NCI-H146 (cell line): ENCODE measurements at places on chromosomes 11 and 22.

- DNase-seq, result peak; percentile 15
Observed at GRCh38 chr11:32374261-32374711, 61.1 kb downstream of the WT1 start.

DNA sequence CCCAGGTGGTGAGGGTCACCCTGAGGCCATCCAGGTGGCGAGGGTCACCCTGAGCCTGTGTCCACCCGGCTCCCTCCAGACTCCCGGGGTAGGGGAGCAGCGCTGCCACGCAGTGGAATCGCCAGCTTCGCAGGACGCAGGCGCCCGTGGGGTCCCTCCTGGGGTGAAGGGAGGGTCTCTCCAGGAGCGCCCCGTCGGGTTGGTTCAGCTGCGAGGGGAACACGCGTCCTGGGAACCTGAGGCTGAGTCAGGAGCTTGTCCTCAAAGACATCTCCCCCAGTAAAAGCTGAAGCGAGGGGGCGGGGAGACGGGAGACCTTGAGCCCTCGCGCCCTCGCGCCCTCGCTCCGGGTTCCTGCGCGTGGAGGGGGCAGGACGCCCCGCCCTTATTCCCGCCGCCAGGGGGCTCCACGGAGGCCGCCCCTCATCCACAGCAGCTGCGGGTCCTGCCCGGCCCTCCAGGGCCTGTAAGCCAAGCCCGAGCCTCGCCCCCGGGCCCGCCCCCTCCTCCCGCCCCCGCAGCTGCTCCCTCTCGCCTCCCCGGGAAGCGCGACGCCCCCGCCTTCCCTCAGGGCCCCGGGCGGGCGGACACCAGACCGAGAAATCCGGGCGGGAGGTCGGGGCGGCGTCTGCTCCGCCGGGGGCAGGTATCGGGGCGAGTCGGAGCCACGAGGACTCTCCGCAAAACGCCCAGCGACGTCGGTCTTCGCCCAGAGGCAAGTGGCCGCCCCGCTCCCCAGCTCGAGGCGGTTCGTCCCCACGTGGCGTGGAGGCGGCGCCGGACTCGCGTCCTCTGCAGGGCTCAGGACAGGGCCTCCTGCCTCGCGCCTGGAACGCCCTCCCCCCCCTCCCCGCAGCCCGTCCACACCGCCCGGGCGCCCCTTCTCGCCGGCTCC is 22.8 kb downstream of the PIM3 start:
- peak; percentile 57 for DNase-seq

DNA sequence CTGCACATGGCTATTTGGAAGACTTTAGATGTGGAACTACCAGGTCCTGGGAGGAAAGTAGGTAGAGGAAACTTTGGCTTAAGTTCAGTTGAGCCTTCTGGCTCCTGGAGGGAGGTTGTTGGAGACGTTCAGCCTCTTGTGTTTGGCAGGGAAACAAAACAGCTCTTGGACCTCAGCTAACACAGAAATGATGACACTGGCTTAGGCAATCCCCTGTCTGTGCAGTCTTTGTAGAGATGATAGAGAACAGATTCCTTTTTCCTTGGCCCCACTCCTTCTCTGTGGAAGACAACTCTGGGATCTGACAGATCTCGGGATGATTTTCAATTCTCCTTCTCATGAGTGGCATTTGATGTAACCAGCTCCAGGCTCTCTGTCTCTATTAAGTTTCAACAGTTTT is 428.5 kb downstream of the TMEM135 start:
- DNase-seq, result no peak

- DNase-seq, result no peak
Observed at GRCh38 chr11:94862926-94863880, 95.0 kb downstream of the AMOTL1 start.

DNA sequence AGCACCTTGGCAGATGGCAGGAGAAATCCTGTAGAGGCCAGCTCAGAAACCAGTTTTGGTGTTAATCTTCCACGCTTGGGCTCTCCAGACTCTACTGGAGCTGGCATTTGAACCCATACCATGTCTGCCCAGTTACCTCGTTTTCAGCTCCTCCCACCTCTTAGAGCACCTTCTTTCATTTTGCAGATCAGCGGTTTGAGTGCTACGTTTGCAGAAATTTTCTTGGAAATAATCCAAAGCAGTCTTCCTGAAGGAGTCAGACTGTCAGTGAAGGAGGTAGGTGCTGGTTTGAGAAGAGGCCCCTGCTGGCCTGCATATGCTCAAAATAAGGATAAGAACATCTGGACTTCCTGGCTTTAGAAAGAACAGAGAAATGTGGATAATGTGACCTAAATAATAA is 13.7 kb downstream of the COA4 start:
- no peak for DNase-seq

- no peak for DNase-seq
Observed at GRCh38 chr11:72370201-72370600, 64.1 kb downstream of the CLPB start.

- DNase-seq, result no peak
Observed at GRCh38 chr11:60264644-60265043, 15.8 kb upstream of the MS4A4A start.

- no peak for DNase-seq
Observed at GRCh38 chr11:45906096-45906682, 882 bp downstream of the FREY1 start.

- no peak for DNase-seq
Observed at GRCh38 chr11:84372381-84372950, 1086.3 kb upstream of the CCDC90B start.

GRCh38 chr11:37089439-37089838 is 491.4 kb upstream of the RAG2 start:
- DNase-seq, result no peak

DNA sequence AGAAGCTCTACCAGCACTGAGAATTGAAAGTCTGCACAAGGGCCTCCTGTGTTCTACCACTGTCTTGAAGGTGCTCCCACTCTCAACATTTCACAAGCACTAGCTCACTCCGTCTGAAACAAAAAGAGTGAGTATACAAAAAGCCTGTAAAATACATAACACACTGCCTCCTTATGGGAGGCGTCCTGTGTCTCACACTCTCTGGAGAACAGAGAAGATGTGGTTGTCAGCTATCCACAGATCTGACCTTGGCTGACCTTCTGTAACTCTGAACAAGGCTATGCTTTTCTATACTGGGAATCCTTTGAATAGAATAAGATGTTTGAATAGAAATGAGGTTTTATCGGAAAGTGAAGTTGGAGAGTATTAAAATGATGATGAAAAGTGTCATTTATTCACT is 171.3 kb upstream of the TMEM45B start:
- no peak for DNase-seq

DNA sequence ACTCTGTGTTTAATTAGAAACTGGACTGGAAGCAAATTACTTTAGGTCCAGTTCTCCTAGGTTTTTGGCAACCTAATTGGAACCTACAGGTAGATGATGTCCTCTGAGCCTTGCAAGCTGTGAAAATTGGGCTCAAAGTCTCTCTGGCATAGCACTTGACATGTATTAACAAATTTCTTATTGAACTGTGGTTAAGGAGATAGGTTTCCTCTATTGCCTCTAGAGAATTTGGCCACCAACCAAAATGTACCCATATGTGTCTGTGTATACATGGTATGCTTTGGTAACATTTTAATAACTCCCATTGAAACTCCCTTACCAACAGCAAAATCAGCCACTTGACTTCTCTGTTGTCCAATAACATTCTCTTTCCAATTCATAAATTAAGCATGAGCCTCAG is at the start of gene OR4D10:
OR4D10 (plus strand) TSS at position 301 of the 400 bp plus-strand sequence. CDS start 4,115 bp downstream, outside the sequence.
- DNase-seq, result no peak

DNA sequence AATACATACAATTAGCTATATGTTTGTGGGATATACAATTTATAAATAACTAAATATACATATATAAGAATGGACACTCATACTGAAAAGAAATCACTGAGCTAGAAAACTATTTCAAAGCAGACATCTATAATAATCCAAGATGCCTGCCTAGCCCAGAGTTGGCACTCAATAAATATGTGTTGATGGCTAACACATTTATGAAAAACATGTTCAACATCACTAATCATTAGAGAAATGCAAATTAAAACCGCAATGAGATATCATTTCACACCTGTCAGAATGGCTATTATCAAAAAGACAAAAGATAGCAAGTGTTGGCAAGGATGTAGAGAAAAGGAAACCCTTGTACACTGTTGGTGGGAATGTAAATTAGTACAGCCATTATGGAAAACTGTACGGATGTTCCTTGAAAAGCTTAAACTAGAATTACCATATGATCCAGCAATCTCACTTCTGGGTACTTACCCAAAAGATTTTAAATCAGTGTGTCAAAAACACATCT is 29.8 kb downstream of the POU2AF1 start:
- peak; percentile 16 for DNase-seq

GRCh38 chr11:14537134-14537599 is 17.0 kb upstream of the PSMA1 start:
- no peak for DNase-seq

- peak; percentile 5 for DNase-seq
Observed at GRCh38 chr11:106156290-106156937, 79.0 kb downstream of the AASDHPPT start.

DNA sequence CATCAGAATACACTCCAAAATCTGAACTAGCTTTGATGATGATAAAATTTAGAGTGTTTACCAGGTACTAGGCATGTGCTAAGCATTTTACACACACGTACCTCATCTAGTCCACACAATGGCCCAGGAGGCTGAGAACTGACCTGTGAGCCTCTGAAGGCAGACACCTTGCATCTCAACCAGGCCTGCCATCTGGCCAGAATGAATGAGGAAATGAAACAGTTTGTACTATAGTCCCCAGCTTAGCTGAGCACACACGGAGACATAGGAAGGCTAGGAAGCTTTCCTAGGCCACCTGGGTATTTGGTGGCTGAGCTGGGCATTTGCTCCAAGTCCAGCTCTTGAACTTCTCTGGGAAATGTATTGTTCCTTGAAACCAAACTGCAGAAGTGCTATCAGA is 6.9 kb upstream of the SHANK3 start:
- DNase-seq, result no peak

DNA sequence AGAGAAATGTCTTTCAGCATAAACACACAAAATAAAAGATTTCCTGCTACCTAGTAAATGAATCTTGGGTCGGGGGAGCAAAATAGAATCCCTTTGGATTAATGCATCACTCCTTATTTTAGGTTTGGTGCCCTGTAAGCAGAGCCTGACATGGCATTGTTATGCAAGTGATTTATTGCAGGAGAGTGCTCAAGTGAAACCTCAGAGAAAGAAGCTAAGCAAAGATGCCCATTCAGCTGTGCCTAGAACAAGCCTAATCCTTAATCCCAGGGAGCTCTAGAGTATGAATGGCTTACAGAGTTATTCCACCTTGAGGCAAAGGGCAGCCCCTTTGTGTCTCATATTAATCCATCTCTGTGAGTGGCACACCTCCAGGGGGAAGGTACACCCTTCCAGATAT is 21.1 kb downstream of the C11orf87 start:
- DNase-seq, result no peak

DNA sequence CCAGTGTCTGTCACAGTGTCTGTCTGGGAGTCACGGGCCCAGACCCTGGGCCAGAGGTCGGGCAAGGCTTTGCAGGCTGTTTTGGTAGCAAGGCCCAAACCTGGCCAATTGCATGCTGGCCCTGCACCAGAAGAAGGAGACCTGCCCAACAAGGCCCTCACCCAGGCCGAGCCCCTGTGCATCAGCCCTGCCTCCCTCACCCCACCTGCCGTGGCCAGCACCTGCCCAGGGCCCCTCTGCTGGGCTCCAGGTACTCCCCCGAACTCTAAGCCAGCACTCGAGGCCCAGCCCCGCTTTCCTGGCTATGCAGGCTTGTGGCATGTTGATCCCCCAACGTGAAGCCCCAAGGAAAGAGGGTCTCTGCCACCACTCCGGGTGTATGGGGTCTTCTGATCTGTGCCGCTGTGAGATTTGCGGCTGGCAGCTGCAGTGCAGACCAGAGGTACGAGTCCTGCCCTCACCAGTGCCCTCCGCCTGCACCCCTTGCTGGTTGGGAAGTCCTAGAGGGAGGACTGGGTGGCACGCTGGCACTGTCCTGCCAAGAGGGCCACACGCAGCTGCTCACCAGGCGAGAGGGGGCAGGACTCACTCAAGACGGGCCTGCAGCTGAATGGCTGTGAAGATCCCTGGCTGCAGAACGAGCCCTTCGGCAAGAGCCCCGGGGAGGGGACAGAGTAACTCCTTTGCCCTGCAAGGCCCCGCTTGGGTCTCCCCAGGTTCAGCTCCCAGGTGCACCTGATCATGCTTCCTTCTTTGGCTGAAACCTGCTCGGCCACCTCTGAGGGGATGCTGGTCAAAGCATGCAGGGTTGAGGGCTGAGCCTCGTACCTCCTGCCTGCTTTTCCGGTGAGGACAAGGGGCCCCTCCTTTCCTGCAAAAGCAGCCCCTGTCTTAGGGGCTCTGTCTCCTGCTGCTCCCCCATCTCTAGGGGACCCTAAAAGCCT is 6.7 kb upstream of the SEPTIN5 start:
- DNase-seq, result no peak

DNA sequence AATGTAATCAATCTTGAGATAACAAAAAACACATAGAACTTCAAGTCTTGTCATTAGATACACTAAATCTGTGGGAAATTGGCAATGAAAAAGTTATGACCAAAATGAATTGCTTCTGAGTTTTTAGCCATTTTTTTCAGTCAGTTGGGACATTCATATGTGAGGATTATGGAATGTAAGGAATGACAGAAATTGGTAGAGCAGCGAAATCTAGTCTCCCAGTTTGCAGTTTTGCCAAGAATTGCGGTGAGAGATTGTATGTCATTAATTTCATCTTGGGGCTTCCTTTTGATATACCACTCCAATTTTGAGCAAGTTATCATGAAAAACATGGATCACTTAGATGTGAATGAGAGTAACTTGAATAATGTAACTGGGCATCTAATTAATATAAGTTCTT is 49.9 kb downstream of the SIK2 start:
- no peak for DNase-seq
